Keratinocyte (primary cell): ENCODE measurements at places on chromosomes 3 and 15.

DNA sequence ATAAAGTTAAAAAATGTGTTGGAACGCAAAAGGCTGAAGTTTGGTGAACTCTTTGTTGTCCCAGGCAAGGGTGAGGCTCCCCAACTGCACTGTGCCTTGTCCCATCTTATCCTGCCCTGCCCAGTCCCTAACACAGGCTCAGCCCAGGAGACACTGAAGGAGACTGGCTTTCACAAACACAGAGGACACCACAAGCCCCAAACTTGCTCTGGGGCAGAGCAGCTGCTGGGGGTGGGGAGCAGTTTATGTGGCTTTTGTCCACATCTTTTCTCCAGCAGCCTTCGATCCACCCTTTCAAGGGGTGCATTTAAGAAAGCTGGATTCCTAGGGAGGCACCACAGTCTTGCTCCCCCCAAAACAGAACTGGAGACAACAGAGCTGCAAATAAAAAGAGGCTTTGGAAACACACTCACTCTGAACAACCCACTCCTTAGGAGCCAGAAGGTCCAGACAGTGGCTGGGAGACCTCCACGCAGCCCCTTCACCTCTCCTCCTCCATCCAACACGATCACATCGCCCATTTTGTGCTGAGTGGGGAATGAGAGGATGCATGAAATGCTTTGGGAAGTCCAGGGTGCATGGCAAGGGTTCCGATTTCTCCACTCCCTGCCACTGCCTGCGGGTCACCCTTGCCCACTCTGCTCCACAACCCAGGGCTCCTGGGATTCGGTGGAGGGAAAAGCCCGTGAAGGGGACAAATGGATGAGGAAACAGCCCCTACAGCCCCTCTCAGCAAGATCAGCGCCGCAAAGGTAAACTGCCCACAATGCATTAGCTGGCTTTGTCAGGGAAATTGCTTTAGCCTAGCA is 260.5 kb upstream of the TLE3 start:
- no peak for DNase-seq

DNA sequence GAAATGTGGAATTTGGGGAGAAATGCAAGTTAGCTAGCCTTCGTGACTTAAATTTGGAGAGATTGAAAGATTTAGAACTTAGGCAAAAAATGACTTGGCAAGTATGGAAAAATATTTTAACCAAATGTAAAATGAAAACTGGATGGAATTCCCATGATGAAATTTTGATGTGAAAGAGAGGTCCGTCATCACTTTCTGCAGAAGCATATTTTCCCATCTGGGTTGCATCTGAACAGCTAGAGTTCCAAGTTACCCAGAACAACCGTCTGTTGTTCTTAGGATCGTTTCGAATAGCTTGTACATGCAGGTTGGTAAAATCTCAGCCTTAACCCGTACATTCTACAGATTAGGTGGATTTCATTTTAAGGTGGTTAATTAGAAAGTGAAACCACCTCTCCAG is 136.3 kb downstream of the GHSR start:
- DNase-seq, result no peak

GRCh38 chr3:94862703-94863102 is 799.8 kb downstream of the NSUN3 start:
- DNase-seq, result no peak

DNA sequence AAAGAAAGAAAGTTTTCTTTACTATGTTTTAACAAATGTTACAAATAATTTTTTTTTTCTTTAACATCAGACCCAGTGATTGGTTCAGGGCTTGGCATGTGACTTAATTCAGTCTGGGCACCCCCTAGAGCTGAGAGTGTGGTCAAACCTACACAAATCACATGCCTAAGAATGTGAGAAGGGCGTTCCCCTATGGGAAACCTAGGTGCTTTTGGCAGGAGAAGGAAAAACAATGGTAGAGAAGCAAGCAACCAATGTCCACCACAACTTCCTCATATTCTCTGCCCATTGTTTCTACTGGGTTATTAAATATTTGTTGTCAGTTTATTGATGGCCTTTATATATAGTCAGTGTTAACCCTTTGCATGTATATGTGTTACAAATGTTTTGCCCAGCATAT is 21.4 kb upstream of the PIAS1 start:
- no peak for DNase-seq

DNA sequence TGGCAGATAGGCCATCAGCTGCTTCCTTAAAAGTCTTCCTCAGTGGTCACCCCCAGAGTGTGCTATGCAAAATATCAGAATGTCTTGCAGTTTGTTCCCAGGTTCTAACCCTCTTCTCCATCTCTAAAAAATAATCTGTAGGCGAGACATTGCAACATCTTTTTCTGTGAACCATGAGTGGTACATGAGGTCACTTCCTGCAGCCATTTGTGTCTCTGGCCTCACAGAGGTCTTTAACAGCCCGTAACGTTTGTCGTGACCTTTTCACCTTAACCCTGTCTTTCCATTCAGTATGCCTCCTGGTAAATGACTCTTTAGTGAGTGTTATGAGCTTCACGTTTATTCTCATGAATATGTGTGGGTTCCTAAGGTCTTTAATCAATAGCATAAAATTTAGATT is 145.4 kb downstream of the KLHL25 start:
- no peak for DNase-seq

GRCh38 chr15:48924528-48925393 is 39.0 kb downstream of the SHC4 start:
- no peak for DNase-seq

GRCh38 chr3:127262533-127262932 is 25.3 kb downstream of the PRR20G start:
- DNase-seq, result no peak

- DNase-seq, result no peak
Observed at GRCh38 chr15:53586799-53587198, 172.7 kb downstream of the WDR72 start.

GRCh38 chr3:171326717-171327440 is 133.3 kb downstream of the TNIK start:
- DNase-seq, result no peak

- DNase-seq, result no peak
Observed at GRCh38 chr15:54580643-54581042, 602.4 kb downstream of the UNC13C start.

GRCh38 chr15:30882849-30883433 is 20.8 kb upstream of the FAN1 start:
- no peak for DNase-seq
